ENCODE measurements at places on chromosomes 5 and 9.

DNA sequence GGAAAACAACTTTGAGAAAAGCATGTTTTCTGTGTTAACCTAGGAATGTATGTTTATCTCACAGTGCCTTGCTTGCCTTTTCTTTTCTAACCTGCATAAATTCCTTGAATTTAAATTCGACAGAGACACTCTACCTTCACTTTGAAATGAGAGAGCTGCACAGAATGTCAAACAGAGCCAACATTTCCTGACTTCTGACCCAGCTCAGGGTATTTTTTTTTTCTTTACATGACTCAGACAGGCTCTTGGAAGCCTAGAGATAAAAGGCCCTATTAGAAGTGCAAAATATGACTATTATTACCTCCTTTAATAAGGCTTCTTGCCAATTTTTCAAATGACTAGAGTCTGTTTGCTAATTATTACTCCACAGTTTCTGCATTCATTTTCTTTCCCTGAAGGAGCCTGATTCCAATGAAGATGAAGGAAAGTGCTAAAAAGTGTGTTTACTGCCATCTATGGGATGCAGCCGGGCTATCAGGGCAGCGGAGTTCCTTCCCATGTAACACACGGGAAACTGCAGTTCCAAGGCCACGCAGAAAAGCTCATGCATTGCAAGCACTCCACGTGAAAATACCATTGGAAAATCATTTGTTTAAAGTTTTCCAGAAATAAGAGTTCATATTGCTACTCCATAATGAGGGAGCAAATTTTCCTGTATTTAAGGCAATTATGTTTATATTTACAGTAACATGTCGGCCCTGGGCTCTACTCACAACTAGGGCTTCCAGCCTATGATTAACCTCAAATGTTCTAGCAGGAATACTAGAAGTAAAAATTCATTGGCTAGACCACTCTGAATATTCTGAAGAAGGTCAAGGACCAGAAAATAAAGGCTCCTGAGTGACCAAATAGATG is 485.6 kb downstream of the ZSWIM6 start:
- DNase-seq: peak; percentile 56

GRCh38 chr9:4243113-4243512 is 56.8 kb downstream of the GLIS3 start:
- no peak for DNase-seq

GRCh38 chr9:20300430-20301115 is 321.7 kb downstream of the MLLT3 start:
- DNase-seq: no peak

- DNase-seq: no peak
Observed at GRCh38 chr9:36035006-36035405, 1.7 kb upstream of the RECK start.

DNA sequence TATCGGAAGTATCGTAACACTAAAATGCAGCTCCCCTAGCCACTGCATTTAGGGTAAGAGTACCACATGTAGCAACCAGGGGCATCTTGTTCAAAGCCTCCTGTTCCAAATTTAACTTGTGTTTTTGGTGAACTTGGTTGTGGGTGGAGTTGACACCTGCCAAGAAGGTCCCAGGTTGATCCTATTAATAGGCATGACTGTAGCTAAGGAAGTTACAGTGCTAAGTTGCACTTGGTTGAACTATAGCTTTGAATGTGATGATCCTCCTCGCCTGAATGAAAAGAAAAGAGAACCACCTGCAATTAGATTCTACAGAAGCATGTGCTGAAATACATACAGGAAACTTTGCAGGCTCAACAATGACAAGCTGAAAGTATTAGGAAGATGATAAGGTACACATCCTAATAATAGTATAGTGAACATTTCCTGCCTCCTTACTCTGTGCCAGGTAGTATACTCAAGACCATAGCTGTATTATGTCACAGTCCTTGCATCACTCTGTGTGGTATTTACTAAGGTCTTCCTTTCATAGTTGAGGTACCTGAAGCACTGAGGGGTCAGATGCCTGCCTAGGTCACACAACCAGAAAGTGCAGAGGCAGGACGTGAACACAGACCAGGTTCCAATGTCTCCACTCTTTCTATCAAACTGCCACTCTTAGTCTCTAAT is 64.5 kb upstream of the PIP5K1B start:
- no peak for DNase-seq

- no peak for DNase-seq
Observed at GRCh38 chr9:138053996-138054752, 176.6 kb downstream of the CACNA1B start.

DNA sequence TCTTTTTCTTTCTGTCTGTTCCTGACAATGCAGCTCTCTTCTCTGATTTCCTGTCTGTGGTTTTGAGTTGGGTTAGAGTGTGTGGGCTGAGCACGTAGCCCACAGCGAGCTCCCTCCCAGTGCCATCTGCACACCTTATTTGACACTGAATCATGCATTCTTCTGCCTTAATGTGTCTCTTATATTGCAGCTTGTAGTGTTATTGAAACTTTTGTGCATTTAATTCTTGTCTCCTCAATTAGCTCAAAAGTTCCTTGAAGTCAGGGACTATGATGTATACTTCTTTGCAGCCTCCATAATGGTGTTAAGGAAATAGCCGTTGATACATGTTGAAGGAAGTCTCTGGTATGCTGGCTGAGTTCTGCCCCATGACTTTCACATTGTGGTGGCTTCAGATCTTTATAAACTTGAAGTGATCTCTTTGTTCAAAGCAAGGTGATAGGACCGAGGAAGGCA is 576.2 kb upstream of the CLINT1 start:
- DNase-seq: peak; percentile 26

DNA sequence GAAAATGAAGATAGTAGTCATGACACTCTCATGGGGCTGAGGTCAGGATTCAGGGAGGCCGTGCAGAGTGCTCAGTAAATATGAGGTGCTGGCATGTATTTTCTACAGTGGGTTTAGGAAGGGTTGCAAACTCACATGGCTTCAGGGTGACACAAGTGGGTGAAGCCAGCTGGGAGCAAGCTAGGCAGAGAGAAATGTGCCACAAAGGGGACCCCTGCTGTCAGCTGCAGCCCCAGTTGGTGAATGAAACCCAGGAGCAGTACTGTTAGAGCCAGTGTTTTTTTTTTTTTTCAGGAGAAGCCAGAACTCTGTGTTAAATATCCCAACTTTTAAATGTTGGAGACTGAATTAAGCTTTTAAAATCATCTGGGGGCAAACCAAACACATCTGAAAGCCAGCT is 75.3 kb downstream of the INSYN2B start:
- DNase-seq: no peak

GRCh38 chr5:145293716-145294115 is 541.4 kb downstream of the PRELID2 start:
- no peak for DNase-seq

DNA sequence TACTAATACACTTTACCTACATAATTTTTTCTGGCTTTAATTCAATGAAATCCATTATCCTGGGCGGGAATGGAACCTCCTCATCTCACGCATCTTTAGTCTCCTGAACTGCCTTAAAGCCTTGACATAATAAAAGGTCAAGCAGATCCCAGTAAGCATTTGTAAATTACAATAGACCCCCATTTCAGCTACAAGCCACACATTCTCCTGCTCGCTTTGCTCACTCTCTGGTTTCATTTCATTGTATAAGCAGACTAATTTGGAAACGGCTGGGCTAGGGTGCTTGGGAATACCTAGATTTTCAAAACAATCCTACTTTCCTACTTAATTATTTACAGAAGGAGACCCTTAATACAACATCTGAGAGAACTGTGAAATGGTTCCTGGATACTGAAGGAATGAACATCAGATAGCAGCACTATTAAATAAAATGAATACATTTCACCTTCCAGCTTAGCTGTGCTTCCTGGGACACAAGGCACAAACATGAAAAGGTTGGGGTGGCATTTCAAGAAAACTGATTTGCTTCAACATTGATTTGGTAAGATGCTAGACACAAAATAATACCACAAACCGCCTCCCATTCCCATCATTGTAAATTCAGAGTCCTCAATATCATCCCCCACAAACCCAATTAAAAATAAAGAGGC is 1.5 kb downstream of the JAKMIP2 start:
- no peak for DNase-seq

DNA sequence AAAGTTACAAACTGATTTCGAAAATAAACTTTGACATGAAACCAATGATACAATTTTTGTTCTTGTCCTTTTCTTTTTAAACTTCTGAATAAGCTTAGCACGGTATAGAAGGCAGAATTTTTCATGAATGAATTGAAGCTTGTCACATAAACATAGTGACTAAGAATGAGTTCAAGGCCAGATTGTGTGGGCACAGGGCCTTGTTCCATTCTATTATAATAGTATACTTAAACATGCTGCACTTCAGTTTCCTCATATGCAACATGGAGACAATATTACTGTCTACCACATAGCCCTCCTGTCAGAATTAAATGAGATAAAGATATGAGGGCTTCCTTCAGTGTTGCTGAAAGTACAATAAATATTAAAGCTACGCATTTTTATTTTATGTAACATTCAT is 204.2 kb upstream of the HAPLN1 start:
- DNase-seq: peak; percentile 69

- no peak for DNase-seq
Observed at GRCh38 chr9:87620731-87621322, 105.1 kb upstream of the CTSL start.

GRCh38 chr9:33446240-33446945 is 1.0 kb downstream of the AQP3 start:
- no peak for DNase-seq

- DNase-seq: no peak
Observed at GRCh38 chr9:2179567-2179966, 164.4 kb downstream of the SMARCA2 start.

DNA sequence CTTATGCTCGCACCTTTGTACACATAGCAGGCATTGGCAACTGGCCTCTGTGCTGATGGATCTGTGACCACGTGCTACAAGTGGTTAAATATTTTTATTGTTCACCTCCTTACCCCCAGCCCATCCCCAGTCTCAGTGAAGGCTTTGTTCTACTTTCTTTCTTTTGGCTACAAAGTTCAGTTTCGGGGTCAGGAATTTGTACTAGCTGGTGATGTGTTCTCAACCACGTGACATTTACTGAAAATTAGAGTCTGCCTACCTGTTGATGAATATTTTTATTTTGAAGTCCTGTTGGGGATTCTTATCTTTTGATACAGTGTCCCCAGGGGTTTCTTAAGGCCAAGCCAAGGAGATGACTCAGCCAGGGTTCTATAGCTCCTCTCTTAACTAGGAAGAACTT is 47.8 kb downstream of the C9orf57 start:
- DNase-seq: no peak

DNA sequence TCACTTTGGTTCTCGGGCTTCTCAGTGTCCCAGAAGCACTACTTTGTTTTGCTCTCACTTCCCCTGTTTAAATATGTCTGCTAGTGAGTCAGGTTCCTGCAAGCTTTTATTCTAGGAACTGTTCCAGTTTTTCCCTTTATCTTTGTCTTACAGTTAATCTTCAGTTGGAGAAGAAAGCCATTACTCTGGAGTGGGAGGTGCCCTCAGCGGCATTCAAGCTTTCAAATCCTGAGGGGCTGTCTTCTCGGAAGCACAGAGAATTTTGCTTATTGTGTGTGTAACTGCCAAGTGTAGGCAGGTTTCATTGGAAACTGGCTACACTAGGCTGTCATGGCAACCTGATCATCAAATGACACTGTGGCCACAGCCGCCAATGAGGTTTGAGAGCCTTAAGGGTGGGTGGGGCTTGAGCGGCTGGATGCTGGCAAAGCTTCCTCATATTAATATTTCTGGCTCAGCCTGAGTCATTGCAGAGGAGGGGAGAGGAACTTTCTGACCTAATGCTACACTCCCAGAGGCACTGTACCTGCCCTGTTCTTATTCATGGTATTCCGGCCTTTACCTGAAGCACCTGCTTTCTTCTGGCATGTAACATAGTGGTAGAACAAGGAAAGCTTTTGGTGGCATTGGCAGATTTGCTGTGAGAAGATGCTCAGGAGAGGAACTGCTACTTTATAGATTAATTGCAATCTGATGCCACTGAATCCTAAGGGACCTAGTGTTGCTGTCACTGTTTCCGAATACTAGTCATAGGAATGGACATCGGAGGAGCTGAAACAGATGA is 26.3 kb downstream of the SLC25A25 start:
- peak; percentile 96 for DNase-seq

GRCh38 chr9:93945400-93946337 is 9.5 kb downstream of the BARX1 start:
- DNase-seq: no peak

GRCh38 chr5:93018461-93018860 is 562.6 kb downstream of the NR2F1-AS1 start:
- peak; percentile 50 for DNase-seq

GRCh38 chr9:88651682-88652633 is 117.0 kb downstream of the NXNL2 start:
- DNase-seq: peak; percentile 99

DNA sequence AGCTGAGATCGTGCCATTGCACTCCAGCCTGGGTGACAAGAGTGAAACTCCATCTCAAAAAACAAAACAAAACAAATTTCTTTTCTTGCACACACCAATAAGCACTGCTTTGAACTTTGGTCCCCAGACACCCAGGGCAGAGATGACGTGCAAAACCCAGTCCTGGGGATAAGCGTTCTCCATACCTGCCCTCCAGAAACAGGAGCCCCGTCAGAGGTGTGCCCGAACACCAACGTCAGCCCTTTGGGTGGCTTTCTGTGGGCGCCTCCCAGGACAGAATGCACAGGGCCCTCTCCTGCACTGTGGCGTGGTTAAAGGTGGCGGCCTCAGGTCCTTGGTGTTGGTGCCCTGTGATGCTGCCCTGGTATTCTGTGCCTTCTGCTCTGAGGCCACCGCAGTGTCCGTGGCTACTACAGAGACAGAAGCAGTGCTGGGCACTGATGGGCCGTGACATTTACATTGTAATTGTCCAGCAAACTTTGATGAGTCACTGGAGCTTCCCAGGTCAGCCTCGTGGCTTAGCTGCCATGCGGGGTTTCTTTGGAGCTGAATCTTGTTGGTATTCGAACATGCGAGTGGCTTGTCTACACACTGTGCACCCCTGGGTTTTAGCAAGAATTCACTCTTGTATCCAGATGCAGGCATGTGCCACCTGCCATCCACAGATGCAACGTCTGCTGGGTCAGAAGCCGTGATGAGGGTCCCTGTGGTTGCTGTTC is 9.8 kb downstream of the PPP1R26 start:
- DNase-seq: no peak

DNA sequence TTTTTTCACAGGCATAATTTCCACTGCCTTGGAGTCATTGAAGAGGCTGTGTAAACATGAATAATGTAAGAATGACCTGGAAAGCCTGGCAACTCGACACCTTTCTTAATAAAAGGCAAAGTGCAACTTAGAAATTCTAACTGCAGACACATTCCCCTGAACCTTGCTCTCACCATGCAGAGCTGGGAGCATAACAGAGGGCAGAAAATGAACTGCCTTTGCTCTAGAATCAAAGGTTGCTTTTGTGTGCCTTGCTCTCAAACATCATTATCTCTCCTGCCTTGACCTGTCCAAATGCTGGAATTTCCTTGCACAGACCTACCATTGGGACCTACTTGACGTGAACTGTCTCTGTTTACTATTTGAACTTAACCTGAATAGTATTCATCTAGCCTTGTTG is 462.0 kb upstream of the ZNF462 start:
- no peak for DNase-seq

Measured in HCEC 1CT (cell line).